ENCODE measurements at places on chromosomes 2 and 18.
A peak's percentile ranks its signal among the peaks of the same experiment; 100 is the strongest.

DNA sequence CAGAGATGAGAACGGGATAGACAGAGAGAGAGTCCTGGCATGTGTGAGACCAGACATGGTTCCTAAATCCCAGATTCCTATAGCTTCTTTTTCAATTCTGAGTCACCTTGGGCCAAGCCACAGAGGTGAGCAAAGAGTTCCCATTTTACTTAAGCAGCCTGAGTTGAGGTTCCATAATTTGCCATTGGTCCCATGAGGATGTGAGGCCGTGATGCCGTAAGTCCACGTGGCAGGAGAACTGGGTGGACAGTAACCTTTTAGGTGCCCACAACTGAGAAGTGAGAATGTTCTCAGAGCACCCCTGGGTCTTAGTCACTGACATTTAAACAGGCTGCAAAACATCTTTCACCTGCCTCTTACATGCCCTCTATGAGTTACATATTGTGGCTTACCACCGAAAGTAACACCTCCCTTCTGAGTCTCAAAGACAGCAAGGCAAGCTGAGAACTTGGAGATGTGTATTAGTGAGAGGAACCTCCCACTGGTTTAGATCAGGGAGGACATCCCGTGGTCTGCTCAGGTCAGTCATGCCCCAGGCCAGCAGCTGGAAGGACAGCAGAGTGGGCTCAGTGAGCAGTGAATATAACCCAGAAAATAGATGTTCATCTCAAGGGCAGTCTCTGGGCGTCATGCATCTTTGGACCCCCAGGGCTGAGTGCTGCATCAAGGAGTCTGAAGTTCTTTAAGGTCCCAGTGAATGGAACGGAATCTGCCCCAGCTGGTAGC is 127.9 kb upstream of the LGALSL start:
- peak; percentile 24 for DNase-seq

- no peak for DNase-seq
These were observed 90.9 kb upstream of the CERS6 start for GRCh38 chr2:168365094-168365621.

DNA sequence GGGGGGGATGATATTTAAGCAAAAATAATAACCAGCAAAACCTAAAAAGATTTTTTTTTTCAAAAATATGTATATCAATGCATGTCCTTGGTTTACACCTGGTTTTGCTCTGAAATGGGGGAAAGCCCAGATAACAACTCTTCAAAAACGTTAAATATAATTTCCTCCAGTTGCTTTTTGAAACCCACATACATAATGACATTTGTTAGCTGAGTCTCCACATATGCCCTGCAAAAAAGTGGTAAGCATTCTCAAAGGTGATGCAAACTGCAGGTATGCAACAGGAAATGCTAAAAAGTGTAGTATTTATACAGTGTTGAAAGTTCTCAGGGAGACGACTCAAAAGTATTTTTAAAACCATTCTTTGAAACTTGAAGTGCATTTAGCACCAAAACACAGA is 258.6 kb downstream of the ZEB2 start:
- DNase-seq, result no peak

- no peak for DNase-seq
These were observed 105.6 kb downstream of the TNS1 start for GRCh38 chr2:217897091-217897715.

DNA sequence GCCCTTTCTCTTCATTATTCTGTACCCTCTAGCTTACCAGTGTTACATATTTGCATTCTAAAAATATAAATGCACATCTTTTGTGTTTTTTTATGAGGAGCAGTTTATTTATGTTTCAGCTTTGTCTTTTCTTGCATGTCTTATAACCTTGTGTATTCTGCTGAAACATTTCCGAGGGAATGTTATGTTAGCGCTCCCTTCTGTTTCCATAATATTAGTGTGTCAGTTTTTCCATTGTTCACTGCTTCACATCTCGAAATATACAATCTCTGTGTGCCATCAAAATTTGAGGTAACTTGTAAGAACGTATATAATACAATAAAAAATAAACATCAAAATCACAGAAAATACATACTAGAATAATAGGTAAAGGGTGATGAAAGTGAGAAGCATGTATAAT is 153.3 kb downstream of the PKP4 start:
- no peak for DNase-seq

DNA sequence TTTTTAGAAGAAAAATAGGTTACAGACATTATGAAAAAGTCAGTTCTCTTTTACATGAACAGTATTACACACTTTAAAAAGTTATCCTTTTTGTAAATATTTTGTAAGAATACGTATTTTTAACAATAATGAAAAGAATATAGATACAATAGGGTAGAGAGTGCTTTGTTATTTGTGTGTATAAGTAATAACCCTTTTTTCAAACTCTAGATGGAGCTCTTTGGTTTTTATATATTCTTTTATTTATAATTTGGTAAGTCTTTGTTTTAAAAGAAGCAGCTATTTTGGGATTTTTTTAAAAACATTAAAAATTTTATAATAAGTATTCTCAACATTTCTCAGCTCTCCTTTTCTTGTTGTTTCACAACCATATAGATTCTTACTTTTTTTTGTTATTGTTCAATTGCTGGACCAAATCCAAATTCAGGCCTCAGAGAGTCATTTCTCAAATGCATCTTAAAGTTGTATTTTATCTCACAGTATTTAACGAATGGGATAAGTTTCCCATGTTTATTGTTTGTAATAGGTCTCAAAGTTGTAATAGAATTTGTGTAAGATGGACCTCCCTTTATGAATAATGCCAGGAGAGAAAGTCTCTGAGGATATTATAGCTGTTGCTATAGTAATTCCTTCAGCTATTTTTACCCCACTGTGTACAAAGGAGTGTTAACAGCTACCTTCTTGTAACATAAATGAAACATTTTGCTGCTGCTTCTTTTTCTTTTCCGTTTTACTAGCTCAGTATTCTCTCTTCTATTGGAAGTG is 46.4 kb downstream of the ACYP2 start:
- DNase-seq, result no peak

DNA sequence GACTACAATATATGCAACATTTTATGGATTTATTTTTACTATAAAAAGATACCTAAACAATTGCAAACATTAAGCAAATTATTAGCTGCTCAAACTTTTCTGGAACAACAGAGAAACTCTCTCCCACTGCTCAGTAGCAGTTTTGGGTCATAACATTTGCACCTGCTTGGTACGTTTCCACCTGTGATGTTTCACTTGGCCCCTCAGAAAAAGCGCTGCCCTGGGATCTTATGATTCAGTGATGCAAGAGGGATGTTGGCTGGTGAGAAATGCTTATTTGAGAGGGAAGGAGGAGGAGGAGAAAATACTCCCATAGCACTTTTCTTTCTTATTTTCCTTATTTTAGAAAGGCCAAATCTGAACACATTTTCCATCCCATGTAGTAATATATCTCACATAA is 9.2 kb downstream of the IRS1 start:
- no peak for DNase-seq

- no peak for DNase-seq
These were observed 245.4 kb upstream of the MEIS1 start for GRCh38 chr2:66189553-66189952.

- DNase-seq, result no peak
These were observed 296.2 kb upstream of the ZC3H15 start for GRCh38 chr2:186189816-186190215.

DNA sequence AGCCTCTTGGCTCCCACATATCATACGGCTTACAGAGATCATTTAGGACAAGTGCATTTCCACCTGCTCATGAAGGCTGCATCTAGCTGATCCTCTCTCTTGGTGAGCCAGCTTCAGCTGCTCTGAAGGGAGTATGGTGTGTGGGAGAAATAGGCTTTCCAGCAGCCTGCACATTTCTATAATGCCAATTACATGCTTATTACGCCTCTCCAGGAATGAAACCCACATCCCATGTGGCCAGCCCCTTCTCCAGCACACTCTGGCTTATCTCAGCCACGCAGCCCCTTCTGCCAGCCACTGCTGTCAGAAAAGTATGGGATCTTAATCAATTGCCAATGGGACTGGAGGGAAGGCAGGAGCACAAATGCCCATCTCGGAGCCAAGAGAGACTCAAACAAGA is 117.5 kb downstream of the GALNT14 start:
- DNase-seq, result no peak
